ENCODE measurements at places on chromosomes 1 and 21.
A peak's percentile ranks its signal among the peaks of the same experiment; 100 is the strongest.

GRCh38 chr1:62746086-62746808 is 37.7 kb upstream of the ATG4C start:
- DNase-seq, result peak; percentile 42

GRCh38 chr1:101284622-101285218 is 47.9 kb downstream of the S1PR1 start:
- DNase-seq, result no peak

DNA sequence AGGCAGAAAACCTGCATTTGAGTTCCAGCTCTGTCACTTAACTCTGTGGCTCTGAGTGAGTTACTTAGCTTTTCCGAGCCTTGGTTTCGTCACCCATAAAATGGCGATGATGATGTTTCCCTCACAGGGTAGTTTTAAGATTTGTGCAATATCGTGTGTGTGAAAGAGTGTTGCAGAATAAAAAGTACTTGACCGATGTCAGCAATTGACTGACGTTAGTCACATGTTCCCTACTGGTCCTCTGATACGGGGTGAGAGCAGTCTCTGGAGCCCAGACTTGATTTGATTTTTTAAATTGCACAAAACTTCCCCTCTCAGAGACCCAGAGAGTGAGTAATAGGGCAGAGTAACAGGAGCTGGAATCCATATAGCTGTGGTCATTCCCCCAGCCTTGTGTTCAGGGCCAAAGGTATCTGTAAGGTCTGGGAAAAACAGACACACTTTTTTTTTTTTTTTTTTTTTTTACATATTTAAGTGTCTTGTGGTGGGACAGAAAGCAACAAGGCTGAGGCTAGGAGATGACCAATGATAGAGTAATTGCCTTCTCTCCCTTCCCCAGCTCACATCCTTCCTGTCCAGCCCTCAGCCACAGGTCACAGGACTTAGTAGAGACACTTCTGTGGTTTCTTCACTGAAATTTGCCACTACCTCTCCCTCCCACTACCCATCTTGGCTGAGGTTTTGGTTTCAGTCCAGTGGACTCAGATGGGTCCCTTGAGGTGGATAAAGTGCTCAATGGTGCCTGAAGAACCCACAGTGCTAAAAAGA is 2.0 kb downstream of the FCER1G start:
- DNase-seq, result peak; percentile 52

- DNase-seq, result no peak
These were observed 81.0 kb upstream of the IVNS1ABP start for GRCh38 chr1:185398022-185398421.

GRCh38 chr1:160580221-160580812 is 1.0 kb upstream of the CD84 start:
- no peak for DNase-seq

DNA sequence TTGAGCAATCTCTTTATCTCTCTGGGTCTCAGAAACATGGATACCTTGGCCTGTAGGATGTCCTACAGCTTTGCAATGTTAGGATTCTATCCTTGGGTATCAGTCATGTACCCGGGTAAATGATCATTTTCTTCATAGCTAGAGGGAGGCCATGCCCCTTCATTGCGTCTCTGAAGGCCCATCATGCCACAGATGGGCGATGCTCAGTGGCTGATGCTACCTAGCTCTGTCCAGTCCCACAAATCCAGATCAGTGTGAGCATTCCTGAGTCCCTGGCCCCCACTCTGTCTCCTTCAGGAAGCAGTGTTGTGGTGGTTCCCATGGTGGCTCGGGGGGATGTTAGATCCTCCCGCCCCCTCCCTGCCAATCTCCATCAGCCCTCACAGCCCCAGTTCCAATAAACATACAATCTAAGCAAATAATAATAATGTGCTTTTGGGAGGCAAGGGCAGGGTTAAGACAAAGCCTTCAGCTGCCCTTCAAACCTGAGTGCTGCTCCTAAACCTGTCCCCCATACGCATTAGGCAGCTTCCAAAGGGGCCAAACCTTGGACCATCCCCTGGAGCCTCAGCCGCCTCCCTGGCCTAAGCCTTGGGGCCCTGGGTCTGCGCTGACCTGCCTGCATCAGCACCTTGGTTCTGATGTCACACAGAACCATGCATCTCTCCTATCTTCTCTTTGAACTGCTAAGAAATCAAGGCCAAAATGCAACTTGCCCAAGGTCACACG is 681 bp upstream of the GPR61 start:
- no peak for DNase-seq

GRCh38 chr1:71015745-71016144 is 31.9 kb downstream of the PTGER3 start:
- DNase-seq, result no peak

DNA sequence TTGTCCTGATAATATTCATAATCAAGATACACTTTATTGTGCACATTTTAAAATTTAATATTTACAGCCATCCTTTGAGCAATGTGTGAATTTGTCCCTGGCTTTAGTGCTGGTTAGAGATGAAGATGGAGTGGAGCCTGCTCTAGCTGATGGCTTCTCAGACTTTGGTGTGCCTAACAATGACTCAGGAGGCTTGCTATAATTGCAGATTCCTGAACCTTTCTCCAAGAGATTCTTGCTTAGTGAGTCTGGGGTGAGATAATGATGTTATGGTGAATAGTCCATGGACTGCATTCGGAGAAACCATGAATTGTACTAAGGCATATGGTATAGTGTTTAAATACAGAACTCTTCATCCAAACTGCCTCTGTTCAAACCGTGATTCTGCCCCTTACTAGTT is 307.1 kb downstream of the PAPPA2 start:
- DNase-seq, result peak; percentile 24

GRCh38 chr1:229874609-229875008 is 192.4 kb upstream of the GALNT2 start:
- no peak for DNase-seq

DNA sequence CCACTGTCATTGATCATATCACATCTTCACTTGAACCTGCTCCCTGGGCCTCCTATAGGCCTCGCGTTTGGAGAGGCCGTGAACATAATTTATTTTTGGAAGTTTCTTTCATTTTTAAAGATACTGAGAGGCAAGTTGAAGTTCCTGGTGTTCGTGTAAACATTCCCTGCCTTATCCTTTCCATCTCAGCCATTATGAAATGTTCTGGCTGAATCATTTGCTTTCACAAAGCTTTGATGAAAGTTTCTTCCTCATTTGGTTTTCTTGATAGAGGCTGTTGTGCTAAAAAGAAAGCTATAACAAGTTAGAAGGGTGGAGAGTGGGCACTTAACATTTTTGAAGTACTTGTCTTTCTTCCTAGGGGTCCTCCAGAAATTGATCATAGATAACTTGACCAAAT is 15.5 kb downstream of the CAMTA1 start:
- peak; percentile 52 for DNase-seq

DNA sequence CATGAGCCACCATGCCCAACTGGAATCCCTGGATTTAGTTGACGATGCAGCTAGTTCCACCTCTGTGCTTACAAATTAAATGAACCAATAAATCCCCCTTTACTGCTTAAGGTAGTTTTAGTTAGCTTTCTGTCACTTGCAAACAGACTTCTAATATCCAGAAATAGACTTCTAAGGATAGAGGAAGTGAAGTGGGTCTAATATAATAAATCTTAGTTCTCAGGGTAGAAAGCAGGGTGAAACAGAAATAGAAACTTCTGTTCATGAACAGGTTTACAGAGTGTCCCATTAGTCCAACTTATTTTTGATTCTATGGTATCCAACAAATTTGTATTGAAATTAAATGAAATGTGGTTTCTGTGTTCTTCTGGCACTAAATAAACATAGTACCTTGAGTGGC is 20.1 kb downstream of the BCAS2 start:
- no peak for DNase-seq

- no peak for DNase-seq
These were observed 3.1 kb downstream of the CTXND2 start for GRCh38 chr1:150890033-150890416.

DNA sequence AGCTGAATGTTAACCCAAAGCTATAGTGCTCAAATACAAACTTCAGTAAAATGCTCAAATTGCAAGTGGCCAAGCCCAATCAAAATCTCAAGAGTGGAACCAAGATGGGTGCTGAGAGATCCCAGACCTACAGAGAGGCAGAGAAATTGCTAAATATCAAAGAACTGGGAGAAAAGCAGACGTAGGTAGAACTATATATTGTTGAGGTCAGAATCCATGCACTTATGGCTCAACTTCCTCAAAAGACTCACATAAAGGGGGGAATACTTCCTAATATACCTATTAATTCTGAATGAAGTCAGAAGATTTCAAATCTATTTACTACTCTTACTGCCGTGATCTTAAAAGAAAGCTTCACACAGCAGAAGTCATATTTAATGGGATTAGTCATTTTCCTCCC is 65.2 kb downstream of the PUM1 start:
- DNase-seq, result no peak

DNA sequence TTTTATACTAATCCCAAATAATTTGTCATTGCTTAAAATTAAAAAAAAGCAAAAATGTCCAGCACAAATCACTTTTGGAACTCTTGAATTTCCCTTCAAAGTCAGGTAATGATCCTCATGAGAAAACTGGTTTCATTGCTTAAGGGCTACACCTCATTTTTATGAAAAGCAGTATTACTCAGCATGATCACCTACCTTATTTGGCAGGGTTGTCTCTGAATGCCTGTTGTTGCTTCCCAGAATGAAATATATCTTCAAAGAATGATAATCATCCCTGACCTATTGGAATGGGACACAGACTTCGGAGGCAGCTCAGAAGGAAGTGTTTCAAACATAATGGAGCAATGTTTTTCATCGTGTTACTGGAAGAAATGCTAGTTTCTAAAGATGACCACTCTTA is 29.7 kb downstream of the C1orf21 start:
- no peak for DNase-seq

- DNase-seq, result peak; percentile 5
These were observed 117.0 kb upstream of the VAV3 start for GRCh38 chr1:108082001-108082400.

- peak; percentile 18 for DNase-seq
These were observed 199.1 kb downstream of the SLC45A1 start for GRCh38 chr1:8516793-8517556.

- no peak for DNase-seq
These were observed 15.8 kb upstream of the NEXN start for GRCh38 chr1:77872645-77873044.

DNA sequence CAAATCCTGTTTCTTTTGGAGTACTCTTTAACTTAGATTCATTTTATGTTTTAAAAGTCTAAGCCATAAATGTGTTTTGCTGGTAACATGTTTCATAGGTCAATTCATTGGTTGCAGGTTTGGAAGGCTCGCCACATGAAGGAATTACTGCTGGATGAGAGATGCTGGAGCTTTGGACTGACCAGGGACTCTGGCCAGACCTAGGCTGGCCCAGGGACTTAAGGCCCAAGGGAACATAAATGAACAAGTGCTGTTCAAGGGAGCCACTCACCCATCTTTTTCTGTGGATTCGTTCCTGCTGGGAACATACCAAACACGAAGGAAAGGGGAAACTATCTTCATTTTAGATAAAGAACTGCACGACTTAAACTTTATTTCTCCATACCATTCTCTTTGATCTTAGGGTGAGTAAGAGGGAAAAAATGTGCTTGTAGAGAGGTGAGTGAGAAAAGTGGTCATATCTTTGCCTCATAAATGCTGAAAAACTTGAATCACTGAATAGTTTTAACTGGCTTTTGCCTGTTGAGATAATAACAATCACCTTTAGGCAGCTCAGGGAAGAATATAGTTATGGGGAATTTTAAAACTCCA is 15.3 kb upstream of the SHCBP1L start:
- no peak for DNase-seq

DNA sequence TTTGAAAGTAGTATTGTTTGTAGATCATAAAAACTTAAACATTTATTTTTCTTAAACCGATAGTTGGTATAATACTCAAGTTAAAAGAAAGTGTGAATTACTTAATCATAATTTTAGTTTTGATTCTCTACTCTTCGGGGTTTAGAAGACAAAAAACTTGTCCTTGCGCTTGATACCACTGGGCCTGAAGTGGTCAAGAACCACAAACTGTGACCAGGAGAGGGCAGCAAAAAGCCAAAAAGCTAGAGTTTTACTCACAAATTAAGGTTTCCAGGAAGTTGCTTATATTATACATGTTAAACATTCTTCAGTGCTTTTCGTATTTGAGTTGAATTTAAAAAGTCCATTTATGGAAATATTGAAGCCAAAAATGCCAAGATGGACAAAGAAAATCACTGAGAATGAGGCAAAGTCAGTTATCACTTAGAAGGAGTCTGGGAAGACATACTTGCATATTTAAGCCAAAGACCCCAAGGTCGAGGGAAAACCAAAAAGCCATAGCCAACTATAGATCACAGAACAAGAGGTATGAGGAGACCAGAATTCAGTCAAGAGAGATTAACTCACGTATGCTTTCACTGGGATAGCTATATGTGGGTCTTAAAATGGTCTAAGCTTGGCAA is 34.2 kb downstream of the EFCAB7 start:
- peak; percentile 55 for DNase-seq

DNA sequence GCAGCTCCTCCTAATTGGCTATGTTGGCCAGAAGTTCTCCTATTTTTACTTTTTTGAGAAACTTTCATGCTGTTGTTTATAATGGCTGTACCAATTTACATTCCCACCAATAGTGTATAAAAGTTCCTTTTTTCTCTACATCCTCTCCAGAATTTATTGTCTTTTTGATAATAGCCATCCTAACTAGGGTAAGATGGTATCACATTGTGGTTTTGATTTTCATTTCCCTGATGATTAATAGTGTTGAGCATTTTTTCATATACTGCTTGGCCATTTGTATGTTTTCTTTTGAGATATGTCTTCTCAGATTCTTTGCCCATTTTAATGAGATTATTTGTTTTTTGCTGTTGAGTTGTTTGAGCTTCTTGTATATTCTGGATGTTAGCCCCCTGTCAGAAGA is 46.8 kb downstream of the NTMT2 start:
- DNase-seq, result no peak

DNA sequence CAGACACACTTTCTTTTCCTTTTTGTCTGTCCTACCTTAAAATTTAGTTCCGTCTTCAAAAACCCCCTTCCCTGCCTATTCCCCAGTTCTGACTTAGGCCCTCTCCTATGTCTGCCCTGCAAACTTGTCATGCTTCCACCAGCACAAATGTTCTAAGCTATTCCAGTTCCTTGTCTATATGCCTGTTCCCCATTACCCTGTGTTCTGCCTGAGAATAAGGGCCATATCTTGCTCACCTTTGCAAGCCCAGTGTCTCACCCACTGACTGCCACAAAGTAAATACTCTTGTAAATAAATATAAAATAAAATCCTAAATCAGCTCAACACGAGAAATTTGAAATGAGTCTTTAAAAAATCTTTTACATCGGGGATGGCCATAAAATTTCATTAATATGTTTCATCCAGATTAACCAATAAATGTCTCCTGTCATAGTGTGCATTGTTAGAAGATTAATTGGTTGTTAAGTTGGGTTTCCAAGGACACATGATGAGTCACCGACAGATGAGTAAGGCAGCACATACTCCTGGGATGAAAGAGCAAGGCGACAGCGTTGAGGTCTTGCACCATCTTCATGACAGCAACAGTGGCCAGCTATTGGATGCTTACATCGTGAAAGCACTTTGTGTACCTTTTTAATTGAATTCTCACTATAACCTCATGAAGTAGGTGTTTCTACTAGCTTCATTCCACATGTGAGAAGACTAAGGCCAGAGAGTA is 92.6 kb upstream of the NGF start:
- peak; percentile 84 for DNase-seq

Data from GM03348 (cell line).